ENCODE measurements at places on chromosomes 4 and X.

- DNase-seq: no peak
These were observed 16.1 kb upstream of the CXCR3 start for GRCh38 chrX:71634366-71634765.

- DNase-seq: no peak
These were observed 66.6 kb upstream of the ENPP6 start for GRCh38 chr4:184284336-184284690.

DNA sequence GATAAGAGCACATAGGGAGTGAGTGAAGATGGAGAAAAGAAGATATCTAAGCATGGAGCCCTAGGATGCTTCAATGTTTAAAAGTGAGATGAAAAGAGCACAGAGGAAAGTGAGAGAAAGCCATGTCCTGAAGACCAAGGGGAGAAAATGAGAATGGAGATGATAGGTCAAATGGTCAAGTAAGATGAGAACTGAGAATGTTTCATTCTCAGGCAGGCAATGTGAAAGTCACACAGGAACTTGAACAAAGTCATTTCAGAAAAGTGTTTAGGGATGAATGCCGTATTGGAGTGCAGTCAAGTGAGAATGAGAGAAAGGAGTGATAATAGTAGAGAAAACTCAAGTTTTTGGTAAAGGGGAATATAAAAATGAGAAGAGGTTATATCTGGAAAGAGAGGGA, 148.7 kb upstream of the PTCHD1 start:
- no peak for DNase-seq

DNA sequence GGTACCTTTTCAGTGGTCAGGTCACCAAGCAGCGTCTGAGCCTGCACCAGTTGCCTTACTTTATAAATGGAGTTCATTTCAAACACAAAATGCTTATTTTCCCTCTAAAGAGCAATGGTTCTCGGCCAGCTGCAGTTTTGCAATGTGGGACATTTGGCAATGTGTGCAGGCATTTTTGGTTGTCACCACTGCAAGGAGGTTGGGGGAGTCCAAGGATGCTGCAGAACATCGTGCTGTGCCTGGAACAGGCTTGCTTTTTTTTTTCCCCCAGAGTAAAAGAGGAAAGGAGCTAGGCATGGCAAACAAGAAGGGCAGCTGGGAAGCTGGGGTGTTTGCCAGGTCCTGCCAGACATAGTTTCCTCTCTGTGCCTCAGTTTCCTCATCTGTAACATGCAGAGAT, 115.6 kb downstream of the GPR143 start:
- no peak for DNase-seq

DNA sequence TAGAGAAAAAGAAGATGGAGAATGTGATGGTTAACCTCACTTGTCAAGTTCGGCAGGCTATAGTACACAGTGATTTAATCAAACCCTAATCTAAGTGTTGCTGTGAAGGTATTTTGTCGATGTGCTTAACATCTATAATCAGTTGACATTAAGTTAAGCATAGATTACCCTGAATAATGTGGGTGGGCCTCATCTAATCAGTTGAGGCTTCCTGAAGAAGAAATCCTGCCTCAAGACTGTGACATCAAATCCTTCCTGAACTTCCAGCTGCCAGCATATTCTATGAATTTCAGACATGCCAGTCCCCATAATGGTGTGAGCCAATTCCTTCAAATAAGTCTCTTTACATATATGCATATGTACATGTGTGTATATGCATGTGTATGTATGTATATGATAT, 181.4 kb downstream of the PACRGL start:
- DNase-seq: no peak

DNA sequence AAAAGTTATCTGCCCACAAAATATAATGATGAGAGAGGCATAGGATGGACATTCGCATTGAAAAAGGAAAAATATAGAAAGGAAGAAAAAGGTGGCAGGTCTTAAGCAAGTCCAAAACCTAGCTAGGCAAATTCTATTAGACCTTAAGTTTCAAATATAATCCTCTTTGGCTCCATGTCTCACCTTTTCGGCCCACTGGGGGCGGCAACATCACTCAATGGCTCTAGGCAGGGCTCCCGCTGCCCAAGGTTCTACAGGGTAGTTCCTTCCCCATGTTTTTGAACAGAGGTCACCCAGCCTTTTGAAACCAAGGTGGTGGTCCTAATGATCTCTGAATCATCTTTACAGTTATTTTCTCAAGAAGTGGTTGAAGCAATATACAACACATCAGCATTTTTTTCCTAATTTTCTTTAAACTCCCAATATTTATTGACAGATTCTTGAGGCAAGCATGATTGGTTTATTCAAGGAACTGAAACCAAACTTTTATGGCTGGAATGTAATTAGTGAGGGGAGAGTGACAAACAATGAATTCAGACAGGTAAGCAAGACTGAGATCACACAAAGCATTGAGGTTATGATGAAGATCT, 309.4 kb downstream of the ANTXR2 start:
- no peak for DNase-seq

DNA sequence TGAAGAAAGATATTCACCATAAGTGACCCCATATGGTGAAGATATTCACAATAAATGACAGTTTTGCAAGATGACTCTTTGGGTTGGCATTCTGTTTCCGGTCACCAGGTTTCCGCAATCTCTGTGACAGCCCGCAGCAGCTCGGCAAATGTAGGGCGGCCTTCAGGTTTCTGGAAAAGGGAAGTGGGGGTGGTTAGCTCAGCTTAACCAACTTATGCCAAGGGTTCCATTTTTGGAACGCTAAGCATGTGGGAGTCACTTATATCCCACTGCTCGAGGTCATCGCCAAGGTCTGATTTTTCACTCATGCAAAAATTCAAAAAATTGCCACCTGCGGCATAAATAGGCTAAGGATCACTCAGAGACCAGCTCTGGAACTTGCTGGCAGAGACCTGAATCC, 51.0 kb downstream of the NIPAL1 start:
- DNase-seq: no peak

DNA sequence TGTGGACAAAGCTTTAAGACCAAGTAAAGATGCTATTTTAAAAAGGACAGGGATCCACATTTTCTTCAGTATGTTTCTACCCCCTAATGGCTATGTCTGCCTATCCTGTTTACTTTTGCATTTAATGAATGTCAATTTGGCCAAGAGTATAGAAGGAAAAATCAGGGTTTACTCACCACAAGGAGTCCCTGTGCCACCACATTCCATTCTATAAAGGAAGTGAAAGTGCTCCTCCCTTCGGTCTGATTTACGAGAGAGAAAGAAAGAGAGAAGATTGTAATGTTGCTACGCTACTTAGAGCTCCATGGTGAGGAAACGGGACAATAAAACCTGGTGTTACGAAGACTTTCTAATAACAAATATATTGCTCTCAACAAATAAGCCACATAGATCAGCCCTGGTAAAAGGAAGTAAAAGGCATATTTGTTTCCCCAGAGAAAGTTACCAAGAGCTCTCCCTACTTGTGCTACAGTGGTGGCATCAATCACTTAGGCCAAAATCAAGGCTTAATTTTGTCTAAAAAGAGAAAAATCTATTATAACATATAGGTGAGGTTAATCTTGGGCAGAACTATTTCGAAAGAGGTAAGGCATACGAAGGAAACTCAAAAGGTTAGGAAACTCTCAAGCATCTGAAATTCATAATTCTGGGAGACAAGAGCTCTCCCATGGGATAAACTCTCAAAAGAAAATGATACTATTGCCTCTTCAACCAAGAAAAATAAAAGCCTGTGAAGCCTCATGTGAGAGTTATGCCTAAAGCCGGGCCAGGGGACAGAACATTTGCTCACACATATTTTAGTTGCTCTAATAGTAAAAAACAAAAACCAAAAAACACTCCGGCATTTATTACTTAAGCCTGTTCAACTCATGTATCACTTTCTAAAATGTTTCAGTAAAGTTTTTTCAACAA, 29.5 kb downstream of the TAPT1 start:
- peak; percentile 73 for DNase-seq

DNA sequence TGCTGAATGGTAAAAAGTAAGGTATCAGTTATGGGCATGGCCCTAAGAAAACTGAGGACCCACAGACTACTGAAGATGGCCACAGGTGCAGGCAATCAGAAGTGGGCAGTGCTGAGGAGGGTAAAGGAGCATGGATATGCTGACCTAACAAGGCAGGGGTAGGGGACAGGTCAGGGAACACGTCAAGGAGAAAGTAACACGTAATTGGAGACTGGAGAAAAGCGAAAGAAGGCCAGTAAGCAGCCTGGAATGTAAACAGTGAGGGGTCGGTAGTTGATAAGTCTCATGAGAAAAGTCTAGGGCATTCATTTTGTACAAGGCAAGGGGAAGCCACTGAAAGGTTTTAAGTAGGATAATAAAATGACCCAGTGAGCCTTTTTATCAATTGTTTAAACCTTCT, 153.3 kb downstream of the PRDM5 start:
- peak; percentile 79 for DNase-seq

GRCh38 chrX:16882169-16882568, 12.0 kb upstream of the RBBP7 start:
- peak; percentile 14 for DNase-seq

GRCh38 chrX:125998432-125998831, 167.7 kb downstream of the DCAF12L2 start:
- peak; percentile 0 for DNase-seq

DNA sequence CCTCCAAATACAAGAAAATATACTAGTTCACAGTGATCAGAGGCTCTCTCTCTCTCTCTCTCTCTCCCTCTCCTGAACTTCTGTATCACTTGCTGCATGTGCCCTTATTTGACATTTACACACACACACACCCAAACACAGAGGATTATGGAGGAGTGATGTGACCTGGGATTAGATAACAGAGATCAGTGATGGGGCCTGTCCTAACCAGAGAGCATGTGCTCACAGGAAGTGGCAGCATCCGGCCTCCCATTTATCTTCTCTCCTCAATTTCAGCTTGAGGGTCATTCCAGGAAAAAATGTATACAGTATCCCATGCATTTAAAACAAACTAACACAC, 143.0 kb downstream of the TSPAN5 start:
- DNase-seq: no peak

DNA sequence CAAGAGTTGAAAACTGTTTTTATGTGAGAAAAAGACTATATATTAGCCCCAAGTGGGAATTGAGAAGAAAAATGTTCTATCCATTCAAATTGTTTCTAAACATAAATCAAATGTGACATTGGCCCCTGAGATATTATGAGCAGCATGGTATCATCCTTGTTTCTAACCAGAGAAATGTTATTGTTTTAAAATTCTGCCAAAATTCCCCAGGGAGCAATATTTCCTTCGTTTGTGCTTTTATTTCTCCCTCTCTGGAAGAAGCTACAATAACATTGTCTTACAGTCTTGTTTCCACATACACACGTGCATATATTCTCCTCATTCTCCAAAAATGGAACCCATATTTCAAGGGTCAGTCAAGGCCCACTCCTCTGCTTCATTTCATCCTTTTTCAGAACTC, 46.7 kb downstream of the MAGEB17 start:
- DNase-seq: peak; percentile 27

GRCh38 chr4:15457406-15458201, 12.1 kb upstream of the CC2D2A start:
- DNase-seq: peak; percentile 59

GRCh38 chr4:25608644-25609043, 47.0 kb upstream of the SLC34A2 start:
- no peak for DNase-seq

- DNase-seq: no peak
These were observed 15.8 kb upstream of the UBE2K start for GRCh38 chr4:39682138-39682537.
